ENCODE measurements at places on chromosomes 2 and 18.

- DNase-seq: no peak
Observed at GRCh38 chr2:130823886-130824491, 12.7 kb upstream of the ARHGEF4 start.

DNA sequence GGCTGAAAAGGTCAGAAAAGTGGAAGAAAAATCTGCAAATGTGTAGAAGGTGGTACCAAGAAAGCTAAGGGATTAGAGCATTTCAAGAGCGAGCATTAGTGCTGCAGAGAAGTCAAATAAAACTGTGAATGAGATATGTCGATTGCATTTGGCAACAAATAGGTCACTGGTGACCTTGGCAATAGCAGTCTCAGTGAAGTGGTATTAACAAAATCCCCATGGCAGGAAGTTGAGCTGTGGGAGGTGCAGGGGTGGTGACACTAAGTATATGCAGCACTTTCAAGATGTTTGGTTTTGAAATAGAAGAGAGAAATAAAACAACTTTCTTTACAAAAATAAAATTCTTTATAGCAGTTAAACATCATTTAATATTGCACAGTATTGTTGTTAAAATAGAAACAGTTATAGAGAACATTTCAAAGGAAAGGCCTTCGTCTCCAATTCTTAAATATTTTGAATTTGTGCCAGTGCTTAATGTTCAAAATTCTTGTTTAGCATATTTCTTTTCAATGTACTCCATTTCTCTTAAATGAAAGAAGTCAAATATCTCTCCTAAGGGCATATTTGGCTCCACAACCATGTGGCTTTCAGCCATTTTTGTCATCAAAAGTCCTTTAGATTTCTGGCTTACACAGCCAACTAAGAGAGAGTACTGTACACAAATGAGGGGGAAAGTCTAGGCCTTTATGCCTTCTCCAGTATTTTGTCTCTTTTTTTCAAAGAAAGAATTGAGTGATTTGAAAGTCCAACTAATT is 443.0 kb upstream of the MMADHC start:
- no peak for DNase-seq

DNA sequence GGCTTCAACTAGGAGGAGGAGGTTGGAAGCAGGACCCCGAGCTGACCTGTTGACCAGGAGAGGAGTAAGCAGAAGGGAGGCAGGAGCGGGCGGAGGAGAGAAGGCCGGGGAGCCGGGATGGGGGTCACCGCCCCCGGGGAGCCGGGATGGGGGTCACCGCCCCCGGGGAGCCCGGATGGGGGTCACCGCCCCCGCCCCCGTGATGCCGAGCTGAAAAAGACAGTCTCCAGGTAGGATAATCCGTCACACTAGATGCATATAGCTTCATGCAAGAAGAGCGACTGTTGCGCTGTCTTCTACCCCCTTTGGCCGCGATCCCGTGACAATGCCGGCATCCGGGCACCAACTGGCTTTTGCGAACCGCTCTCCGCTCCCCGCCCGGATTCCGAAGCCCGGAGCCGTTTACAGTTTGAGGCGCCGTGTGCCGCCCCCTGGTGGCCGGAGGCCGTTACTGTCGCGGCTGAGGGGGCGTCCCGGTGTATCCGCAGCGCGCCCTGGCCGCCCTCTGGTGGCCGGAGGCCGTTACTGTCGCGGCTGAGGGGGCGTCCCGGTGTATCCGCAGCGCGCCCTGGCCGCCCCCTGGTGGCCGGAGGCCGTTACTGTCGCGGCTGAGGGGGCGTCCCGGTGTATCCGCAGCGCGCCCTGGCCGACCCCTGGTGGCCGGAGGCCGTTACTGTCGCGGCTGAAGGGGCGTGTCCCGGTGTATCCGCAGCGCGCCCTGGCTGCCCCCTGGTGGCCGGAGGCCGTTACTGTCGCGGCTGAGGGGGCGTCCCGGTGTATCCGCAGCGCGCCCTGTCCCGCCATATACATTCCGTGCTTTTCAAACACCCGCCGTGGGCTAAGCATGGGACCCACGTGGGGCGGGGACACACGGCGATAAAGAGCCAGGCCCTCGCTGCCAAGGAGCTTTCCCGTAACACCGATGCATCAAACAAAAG is 89.6 kb downstream of the ACTR3 start:
- no peak for DNase-seq

DNA sequence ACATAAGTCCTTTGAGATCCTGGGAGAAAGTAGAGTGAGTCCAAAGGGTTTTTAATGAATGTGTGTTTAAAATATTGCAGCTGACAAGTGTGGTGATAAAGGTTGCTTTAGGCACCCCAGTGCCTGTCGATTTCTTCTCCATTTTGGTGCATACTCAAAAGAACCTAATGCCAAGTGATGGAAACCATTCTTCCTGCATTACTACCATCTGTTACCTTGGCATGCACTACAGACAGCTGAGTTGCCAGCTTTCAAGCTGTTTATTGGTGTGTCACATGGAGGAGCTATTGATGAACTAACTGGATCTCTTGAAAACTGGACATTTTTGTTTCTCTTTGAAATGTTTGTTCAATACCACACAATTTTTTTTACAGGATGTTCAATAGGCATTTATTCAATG is 350.0 kb downstream of the AKAIN1 start:
- DNase-seq: no peak

GRCh38 chr2:102826904-102827303 is 65.1 kb downstream of the TMEM182 start:
- no peak for DNase-seq

- peak; percentile 75 for DNase-seq
Observed at GRCh38 chr2:39871291-39871761, 92.3 kb upstream of the THUMPD2 start.

DNA sequence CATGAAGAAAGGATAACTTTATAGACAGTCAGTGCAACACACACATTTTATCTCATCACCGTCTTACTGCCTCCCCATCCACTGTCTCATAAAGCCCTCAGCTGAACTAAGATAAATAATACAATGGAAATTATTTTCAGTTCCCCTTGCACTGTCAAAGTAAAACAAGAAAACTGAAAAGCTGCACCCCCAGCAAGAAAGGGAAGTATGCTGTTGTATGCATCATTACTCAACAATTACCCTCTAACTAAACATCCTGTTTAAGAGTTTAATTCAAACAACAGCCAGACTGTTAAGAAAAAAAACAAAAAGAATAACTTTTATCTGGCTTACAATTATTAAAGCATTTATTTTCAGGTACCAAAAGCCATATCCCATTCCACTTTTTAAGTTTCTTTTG is 25.0 kb downstream of the MPPE1 start:
- DNase-seq: peak; percentile 42

DNA sequence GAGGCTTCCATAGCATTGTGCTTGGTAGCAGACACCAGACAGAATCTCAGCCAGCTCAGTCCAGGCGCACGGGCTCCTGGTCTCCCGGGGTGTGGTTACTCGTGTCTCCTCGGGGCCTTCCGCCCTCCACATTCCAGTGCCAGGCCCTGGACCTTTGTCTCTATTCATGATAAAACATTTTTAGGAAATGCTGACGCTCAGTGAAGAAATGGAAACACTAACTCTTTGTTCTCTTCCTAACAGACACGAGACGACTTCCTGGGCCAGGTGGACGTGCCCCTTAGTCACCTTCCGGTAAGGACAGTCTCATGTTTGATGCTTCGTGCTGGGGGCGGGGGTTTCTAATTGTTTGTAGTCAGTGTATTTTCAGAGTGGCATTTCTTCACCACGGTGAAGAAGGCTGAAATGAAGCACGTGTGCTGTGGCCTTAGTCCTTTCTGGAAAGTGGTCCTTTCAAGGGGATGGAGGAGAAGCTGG is 271.8 kb downstream of the NEDD4L start:
- no peak for DNase-seq

DNA sequence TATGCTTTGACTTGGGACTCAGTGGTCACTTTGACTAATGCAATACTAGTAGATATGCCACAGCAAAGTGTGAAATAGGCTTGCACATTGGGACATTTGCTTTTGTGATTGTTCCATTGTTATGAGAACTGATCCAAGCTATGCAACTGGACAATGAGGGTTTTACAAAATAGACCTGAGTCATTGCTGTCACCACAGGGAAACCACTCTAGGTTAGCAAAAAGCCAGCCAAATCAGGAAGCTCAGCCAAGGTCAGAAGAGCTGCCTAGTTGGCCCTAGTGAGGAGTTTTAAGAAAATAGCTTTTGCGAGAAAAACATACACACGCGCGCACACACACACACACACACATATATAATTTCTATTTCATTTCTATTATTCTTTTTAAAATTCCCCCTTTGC is 452.4 kb upstream of the CDH7 start:
- DNase-seq: no peak

- DNase-seq: no peak
Observed at GRCh38 chr2:56739413-56739812, 555.6 kb downstream of the CCDC85A start.

DNA sequence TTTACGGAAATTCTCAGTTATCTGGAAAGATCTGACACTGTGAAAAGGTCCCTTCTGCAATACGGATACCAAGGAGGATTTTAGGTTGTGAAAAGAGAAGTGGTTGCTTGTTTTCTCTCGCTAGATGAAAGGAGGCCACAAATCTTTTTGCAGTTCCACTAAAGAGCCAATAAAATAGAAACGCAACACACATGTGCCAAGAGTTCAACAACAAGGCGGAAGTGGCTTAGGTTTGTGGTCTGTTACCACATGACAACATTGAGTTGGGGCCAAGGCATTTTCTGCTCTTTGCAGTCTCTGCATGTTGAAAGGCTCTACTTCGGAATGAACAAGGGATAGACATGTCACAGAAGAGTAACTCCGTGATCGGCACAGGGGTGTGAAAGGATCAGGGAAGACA is 115.7 kb upstream of the OSR1 start:
- peak; percentile 85 for DNase-seq

DNA sequence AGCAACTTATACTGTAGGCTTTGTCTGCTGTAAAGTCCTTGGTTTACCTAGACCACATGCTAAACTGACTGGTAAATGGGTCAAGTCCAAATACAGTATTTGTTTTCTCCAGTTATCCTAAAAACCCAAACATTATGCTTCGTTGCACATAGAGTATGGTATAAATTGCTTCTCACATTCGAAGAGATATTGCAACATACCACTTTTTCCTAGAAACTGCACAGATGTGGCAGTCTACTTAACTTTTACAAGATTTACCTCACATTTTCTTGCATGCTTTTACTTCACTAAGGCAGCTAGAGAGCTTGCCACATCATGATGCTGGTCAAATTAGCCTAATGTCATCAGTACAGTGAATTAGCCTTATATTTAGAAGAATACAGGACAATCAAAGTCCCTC is 66.0 kb upstream of the SCN7A start:
- no peak for DNase-seq

GRCh38 chr2:101762451-101763171 is 65.1 kb downstream of the MAP4K4 start:
- DNase-seq: no peak

- peak; percentile 59 for DNase-seq
Observed at GRCh38 chr2:17104454-17104853, 413.8 kb downstream of the RAD51AP2 start.

GRCh38 chr18:8890957-8891464 is 185.7 kb downstream of the MTCL1 start:
- peak; percentile 83 for DNase-seq

GRCh38 chr18:6449213-6449612 is 34.5 kb upstream of the L3MBTL4 start:
- no peak for DNase-seq

DNA sequence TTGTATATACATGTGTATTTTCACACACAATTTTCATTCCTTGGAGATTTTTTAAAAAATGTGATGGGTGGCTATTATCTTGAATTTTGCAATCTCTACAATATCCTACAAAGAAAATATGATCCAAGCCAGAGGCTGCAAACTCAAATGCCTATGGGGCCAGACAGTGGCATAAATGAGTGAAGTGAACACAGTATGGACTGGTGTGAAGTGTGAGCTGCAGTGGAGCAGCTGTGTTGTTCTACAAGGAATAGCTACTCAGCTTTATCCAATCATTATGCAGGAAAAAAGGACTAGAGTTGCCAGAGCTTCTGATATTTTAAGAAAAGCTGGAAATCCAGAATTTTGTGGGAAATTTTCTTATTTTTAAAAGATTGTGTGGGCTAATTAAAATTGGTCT is 62.1 kb downstream of the ARHGEF33 start:
- no peak for DNase-seq

- no peak for DNase-seq
Observed at GRCh38 chr18:74284980-74285355, 6.8 kb downstream of the CYB5A start.

- DNase-seq: no peak
Observed at GRCh38 chr2:56313500-56313921, 129.7 kb downstream of the CCDC85A start.

DNA sequence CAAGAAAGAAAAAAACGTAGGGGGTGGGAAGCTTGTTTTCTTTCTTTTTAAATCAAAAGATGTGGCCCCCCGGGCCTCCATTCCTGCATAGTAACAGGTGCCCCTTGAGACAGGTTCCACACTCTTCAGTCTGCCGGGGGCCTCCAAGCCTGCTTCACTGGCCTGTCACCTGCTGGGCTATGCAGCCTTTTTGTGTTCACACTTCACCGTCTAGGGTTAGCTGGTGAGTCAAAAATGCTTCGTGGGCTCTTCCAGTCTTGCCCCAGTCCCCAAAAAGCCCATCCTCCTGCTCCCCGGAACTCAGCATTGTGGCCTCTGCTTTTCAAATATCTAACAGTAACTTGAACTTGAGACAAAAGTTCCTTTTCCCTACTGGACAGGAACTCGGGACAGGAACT is 67.9 kb downstream of the POLR1A start:
- no peak for DNase-seq

DNA sequence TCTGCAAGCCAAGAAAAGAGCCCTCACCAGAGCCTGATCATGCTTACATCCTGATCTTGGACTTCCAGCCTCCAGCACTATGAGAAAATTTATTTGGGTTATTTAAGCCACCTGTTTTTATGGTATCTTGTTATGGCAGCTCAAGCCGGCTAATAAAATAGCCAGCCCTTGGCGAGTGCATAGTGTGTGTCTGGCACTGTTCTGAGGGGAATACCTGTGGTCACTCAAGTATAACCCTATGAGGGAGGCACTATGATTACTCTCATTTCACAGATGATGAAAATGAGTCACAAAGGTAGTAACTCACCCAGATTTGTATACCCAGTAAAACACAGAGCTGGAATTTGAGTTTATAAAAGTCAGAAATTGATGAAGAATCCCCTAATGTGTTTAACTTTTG is 556.9 kb upstream of the SETBP1 start:
- no peak for DNase-seq
